Right kidney (tissue), 9 donors: ENCODE measurements at places on chromosomes 5 and 9.

DNA sequence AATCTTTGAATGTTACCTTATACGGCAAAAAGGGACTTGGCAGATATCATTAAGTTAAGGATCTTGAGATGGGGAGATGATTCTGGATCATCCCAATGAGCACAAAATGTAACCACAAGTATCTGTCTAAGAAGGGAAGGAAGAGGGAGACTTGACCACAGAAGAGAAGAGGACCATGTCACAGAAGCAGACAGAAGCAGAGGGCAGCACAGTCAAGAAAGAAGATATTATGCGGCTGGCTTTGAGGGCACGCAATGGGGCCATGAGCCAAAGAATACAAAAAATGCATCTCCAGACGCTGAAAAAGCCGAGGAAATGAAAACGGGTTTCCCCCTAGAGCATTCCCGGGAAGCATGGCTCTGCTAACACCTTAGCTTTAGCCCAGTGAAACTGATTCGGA lies 225.3 kb downstream of the NR2F1-AS1 start:
- no peak for DNase-seq

DNA sequence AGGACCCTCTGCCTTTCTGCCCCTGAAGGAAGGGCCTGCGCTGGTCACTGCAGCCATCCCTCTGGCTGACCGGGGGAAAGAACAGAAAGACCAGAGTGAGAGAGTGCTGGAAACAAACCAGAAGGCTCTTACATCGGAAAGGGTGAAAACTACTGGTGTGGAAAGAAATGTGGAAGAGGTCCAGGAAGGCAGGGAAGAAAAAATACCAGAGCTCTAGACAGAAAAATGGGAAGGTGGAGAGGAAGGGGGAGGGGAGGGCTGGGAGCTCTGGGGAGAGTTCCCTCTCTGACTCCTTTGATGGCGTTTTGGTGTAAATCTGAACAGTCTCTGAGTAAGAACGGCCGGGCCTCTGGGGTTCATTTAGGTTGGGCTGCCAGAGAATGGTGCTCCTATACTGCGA lies 47.7 kb downstream of the COL23A1 start:
- DNase-seq = no peak

GRCh38 chr9:71355884-71356283 lies 234.5 kb upstream of the TRPM3 start:
- DNase-seq = no peak

- no peak for DNase-seq
Measured at GRCh38 chr9:136719195-136719880, 7.0 kb downstream of the DIPK1B start.

DNA sequence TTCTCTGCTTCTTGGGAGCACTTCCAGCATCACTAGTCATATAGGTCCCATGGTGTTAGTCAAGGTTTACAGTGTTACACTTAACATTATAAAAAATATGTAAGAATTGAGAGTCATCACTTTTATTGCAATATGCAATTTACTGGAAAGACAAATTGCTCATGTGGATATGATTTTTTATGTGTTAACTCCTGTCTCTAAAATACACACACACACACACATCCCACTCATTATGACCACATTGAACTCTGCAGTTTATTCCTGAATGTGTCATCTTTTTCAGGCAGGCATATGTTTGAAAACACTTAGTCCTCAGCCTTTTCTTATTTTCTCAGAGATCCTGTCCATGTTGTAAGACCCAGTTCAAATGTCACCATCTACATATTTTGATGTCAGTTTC lies 148.5 kb upstream of the MRPS30 start:
- DNase-seq = no peak

GRCh38 chr5:2756211-2757152 lies 5.0 kb upstream of the IRX2 start:
- DNase-seq = peak; percentile 77

GRCh38 chr5:23579566-23579965 lies 72.2 kb downstream of the PRDM9 start:
- DNase-seq = no peak

- no peak for DNase-seq
Measured at GRCh38 chr9:114525513-114525912, 20.2 kb upstream of the WHRN start.

GRCh38 chr5:179680780-179681401 lies at the start of gene CBY3:
Gene CBY3, minus strand, starts transcription at chr5:179681034. Its CDS starts 116 bp downstream, at chr5:179680918.
- DNase-seq = no peak

GRCh38 chr9:74035786-74036185 lies 461.3 kb upstream of the RORB start:
- DNase-seq = no peak

- DNase-seq = no peak
Measured at GRCh38 chr9:78486661-78487060, 189.7 kb downstream of the PSAT1 start.

DNA sequence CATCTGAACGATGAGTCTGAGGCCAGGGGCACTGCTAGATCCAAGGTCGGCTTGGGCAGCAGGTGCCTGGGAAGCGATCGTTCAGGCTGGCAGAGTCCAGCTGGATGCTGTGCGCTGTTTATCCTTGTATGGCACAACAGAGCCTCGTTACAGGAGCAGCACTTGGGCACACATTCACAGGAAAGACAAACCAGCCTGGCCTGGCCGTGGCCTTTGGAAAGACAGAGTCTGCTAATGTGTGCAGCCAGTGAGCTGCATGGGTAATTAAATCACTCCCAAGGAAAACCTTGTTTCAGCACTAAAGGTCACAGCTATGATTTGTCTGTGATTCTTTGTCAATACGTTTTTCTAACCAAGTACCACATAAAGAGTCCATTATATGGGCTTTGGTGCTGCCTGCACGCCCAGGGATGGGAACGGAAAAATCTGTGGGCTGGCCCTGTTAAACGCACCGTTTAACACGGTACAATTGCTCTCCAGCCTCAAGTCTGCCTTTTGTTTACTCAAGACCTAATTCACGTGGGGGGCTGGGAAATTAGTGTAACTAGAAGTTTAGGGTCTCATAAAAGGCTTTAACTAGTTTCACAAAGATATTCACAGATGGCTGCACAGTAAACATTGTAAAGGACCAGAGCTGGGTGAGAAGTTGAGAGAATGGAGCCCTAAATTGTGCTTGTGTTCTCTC lies 509.3 kb downstream of the KDM4C start:
- peak; percentile 60 for DNase-seq

DNA sequence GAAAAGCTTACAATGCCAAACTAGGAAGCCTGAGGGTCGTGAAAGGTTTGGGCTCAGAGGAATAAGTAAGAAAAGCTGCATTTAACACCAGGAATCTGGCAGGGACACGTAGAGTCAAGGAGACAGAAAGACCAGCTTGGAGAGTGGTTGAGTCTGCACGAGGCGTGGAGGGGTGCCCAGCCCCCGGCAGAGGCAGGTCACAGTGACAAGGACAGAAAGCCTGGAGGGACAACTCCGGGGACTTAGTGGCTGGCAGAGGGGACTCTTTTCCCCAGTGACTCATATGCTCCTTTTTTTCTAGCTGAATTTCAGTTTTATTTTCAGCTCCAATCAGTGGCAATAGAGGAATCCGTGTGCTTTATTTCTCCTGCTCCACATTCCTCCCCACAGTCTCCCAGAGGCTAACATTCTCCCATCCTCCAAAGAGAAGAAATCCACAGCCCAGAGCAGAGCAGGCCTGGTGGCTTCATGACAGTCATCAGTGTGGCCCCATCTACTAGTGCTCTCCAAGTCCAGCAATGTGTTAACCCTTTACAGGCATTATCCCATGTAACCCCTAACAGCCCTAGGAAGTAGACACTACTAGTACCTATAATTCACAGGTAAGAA lies 80.7 kb downstream of the KCNIP1 start:
- no peak for DNase-seq

GRCh38 chr5:95445995-95446394 lies 54.8 kb downstream of the FAM81B start:
- no peak for DNase-seq

DNA sequence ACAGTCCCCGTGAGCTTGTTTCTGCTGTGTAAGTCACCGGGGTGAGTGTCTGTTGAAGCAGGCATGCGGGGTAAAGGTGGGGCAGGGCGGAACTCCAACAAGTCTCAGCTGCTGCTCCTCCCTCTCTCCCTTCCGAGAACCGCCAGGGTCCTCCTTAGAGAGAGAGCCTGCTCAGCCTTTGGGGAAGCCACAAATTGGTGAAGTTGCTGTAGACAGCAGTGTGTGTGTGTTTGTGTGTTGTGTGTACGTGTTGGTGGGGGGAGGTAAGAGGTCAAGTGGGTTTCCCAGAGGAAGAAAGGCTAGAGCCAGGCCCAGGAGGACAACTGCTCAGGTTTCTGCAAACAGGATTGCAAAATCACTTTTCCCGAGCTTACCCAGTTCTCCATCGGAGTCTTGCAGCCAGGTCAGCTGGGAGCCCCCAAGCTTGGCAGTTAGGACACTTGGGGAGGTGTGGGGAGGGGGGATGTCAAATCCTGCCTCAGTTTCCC lies 38.9 kb upstream of the DAB2IP start:
- no peak for DNase-seq

- DNase-seq = peak; percentile 45
Measured at GRCh38 chr9:88197781-88198340, 59.6 kb upstream of the SPATA31C2 start.

DNA sequence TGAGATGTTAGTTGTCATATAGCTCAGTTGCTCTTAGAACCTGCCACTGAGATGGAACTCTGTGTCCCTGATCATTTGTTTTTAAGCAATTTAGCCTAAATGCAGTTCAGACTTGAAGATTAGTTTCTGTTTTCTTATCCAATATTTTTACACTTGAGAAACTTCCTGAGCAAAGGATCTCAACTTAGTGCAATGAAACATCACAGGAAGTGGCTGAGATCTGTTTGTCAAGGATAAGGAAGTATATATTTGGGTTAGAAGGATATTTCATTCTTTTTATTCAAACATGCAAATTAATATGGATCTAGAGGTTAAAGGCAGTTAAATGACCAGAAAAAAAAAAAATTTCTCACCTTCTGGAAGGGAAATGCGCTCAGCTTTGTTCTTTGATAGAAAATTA lies 19.7 kb upstream of the F2R start:
- DNase-seq = no peak

GRCh38 chr5:150272531-150272930 lies 17.0 kb downstream of the CAMK2A start:
- no peak for DNase-seq

GRCh38 chr5:151318850-151319732 lies 15.5 kb upstream of the SLC36A3 start:
- DNase-seq = no peak

DNA sequence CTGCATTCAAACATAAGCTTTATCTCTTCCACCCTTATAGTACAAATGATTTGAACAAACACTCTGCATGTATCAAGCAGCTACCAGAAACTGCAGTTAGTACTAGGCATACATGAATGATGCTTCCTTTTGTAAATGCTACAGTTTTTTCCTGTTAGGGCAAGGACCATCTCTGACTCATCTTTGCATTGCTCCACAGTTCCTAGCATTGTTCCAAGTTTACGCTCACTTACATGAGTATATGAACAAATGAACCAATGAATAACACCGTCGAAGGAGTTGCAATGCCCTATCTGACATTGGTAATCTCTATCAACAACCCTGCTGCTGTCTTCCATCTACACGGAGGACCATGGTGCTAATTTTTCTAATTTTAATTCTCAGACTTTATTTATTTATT lies 2.1 kb upstream of the ALDH7A1 start:
- no peak for DNase-seq

GRCh38 chr9:138117101-138117750 lies 239.6 kb downstream of the CACNA1B start:
- DNase-seq = no peak

DNA sequence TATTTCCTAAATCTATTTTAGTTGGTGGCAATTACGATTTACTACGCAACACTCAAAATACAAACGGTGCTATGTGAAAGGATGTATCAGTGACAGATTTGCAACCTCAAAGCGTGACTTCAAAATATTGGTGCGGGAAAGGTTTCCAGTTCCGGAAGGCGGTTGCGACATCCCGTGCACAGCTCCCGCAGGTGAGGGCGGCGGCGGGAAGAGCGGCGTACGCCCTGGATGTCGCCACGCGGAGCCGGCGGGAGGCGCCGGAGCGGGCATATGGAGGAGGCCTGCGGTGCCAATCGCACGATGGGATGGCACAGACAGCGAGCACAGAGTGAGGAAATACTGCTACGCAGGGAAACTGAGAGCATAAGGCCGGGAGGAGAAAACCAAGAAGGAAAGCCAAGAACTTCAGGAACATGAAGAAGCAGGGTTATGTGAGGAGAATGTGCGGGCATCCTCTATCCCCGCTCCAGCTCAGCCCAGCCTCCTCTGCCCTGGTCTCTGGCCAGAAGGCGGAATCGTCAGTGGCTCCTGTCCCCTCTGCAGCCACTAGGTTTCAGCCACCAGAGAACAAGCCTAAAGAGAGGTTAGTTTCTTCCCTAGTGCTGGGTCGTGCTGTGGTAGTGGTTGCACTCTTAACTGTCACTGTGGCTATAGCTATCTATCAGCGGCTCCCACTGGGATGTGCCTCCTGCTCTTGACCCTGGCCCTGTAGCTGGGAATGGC lies 378.1 kb upstream of the TLE4 start:
- DNase-seq = no peak

GRCh38 chr5:17157916-17158529 lies 59.4 kb upstream of the BASP1 start:
- DNase-seq = no peak

DNA sequence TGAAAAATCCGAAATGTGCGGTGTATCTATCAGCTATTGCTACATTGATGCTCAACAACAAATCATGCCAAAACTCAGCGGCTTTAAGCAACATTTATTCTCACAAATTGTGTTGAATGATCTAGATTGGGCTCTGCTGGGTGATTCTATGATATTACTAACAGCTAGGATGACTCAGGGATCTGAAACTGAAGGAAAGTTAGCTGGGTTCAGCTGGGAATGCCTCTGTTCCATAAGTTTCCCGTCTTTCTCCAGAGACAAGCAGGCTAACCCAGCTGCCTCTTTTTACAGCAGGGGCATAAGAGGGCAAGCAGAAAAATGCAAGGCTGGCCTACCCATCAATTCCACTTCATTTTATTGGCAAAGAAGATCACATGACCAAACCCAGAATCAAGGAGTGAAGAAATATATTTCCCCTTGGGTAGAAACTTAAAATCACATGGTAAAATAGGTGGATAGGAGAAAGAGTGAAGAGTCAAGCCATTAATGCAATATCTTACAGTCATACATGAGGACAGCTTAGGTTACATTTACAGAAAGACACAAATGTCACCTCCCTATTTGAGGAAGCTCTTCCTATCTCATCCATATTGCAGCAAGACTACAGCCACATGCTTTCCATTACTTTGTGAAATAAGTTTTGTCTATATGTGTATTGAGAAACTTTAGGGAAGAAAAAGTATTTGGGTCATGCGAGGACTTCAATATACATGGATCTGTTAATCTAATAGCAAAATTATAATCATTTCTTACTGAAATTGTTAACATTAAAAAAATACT lies 30.8 kb downstream of the IL7R start:
- no peak for DNase-seq

GRCh38 chr5:172852490-172853354 lies 18.7 kb downstream of the ERGIC1 start:
- no peak for DNase-seq

DNA sequence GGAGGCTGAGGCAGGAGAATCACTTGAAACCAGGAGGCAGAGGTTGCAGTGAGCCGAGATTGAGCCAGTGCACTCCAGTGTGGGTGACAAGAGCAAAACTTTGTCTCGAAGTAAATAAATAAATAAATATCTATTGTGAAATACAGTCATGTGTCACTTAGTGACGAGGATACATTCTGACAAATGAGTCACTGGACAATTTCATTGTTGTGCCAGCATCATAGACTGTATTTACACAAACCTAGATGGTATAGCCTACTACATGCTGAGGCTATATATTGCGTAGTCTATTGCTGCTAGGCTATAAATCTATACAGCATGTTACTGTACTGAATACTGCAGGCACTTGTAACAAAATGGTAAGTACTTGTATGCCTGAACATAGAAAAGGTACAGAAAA lies 61.1 kb upstream of the CCL21 start:
- DNase-seq = no peak
